Left lung (tissue), 14 donors: ENCODE measurements at places on chromosomes 13 and 19.
A peak's percentile ranks its signal among the peaks of the same experiment; 100 is the strongest.

DNA sequence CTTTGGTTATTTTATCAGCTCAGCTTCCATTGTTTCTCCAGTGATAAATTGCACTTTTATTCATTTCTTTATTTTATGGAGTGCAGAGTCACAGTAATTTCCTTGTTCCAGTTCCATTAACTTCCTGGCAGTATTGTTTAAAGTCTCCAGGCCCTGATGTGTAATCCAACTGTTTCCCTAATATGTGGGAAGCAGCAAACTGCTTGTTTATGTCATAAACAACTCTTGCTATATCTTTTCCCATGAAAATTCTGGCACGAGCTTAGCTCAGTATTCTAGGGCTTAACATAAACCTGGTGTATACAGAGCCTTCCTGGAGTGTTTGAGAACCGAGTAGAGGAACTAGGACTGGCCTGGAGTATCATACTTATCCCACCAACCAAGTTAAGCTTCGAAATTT, 83.5 kb upstream of the ARGLU1 start:
- DNase-seq: peak; percentile 78

- DNase-seq: peak; percentile 80
These were observed 1.8 kb downstream of the PCDH17 start for GRCh38 chr13:57633141-57633949.

DNA sequence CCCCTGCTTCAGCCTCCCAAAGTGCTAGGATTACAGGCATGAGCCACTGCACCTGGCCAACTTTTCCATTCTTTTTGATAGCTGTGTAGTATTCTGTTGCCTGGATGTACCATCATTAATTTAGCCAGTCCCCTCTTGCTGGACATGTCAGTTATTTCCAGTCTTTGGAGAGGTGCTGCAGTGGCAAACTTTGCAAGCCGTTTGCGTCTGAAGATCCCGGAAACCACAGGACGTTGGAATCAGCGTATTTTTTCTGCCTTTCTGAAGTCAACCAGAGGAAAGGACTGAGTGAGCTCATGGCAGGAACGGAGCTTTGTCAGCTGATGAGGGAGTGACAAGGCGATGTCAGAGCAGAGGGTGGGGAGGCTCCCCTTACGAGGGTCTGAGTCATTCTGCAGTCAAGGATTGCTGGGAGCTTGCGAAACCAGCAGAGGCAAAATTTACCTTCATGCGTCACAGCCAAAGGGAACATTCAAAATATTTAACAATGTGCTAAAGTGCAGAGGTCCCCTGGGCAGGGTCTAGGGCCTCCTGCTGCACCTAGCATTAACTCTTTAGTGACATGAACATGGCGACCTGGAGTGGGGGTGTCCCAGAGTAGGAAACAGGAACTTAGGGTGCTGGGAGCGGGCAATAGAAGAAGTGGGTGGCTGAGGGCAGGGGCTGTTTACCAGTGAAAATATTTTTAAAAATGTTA, 5.6 kb downstream of the C5AR1 start:
- DNase-seq: no peak

- DNase-seq: no peak
These were observed 71.8 kb downstream of the SPACA7 start for GRCh38 chr13:112447761-112448603.

DNA sequence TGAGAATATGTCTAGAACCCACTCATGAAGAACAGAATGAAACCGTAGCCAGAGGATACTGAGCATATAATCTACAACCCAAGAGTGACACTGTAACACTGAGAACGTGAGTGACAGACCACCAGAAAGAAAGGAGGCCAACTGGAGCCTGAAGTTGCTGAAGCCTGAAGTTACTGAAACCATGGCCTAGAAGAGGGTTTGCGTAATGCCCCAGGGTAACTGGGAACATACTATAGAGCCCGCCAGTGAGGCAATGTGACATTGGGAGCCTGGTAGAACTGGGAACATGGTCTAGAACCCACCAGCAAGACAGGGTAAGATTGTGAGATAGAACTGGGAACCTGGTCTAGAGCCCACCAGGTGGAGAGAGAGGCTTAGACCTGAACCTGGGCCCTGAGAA, 15.5 kb upstream of the TNFSF14 start:
- no peak for DNase-seq

- no peak for DNase-seq
These were observed 155.2 kb downstream of the DPF1 start for GRCh38 chr19:38068826-38069225.

DNA sequence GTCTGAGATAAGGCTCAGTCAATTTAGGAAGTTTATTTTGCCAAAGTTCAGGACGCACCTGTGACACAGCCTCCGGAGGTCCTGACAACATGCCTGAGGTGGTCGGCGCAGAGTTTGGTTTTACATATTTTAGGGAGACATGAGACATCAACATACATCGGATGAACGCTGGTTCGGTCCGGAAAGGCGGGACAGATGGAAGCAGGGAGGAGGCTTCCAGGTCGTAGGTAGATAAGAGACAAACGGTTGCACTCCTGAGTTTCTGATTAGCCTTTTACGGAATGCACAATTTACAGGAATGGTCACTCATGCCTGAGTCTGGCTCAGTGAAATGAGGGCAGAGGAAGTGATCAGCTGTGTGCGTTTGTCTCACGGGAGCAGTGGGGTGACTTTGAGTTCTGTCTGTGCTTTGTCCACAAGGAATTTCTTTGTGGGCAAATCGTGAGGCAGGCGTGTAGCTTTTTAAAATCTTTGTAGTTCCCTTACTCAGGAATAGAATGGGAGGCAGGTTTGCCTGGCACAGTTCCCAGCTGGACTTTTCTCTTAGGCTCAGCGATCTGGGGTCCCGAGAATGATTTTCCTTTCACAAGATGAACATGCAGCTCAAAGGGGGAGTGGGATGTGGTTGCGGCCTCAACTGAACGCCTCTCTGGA, 36.2 kb downstream of the C13orf46 start:
- DNase-seq: no peak

GRCh38 chr13:28379371-28380083, 115.4 kb downstream of the FLT1 start:
- no peak for DNase-seq

- no peak for DNase-seq
These were observed 21.8 kb upstream of the IGLON5 start for GRCh38 chr19:51289635-51290034.

DNA sequence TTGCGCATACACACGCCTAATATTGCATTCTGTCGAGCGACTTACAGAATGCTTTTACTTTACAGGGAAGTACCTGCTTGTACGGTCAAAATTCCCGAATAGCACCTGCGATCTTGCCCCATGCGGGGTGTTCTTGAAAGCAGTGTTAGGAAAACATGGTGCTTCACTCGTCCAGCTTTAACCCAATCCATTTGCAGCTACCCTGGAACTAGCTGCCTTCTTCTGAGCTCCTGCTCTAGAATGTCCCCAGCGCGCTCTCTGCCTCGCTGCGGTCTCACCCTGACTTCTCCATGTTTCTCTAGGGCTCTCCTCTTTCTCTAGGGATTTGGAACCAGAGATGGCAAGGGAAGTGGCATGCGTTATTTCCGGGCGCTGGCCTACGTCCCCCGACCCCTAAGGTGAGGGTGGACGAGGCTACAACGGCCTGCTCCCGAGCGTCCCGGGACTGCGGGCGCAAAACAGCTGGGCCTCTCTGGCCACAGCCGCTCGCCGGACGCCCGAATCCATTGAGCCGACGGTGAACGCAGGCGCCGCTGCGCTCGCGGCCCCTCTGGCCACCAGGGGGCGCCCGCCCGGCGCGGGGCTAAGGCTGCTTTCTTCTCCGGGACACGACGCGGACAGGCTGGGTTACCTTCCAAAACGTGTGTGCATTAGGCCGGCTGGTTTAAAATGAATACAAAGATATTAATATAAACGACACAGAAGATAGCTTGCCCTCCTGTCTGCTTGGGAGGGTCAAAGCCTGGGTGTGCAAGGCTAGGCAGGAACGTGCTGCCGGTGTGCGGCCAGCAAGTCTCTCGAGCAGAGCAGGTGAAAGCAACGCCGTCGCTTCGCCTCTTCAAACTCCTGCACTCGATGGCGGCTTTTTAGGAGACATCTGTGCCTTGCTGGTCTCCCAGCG, 1.8 kb upstream of the SPRY2 start:
- DNase-seq: peak; percentile 83

DNA sequence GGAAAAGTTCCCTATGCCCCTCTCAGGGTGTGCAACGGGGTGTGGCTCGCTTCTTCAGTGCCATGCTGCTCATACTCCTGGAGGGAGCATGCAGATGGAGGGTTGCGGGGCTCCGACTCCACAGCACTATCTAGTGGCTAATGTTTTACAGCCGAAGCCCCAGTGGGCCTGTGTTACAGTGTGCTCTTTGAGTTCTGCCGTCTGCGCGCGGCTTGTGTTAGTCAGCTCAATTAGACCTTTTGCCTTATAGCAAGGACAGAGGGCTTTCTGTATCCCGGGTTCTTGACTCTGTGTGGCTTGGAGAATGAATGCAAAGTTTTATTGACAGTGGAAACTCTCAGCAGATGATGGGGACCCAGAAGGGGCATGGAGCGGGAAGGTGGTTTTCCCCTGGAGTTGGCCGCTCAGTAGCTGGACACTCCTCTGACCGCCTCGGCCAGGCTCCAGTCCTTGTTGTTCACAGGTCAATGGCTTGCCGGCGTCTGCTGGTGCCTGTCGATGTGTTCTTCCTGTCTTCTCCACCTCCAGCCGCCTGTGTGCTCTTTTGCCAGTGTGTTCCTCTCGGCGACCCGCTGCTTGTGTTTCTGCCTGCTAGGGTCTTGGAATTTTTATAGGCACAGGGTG, 383.4 kb downstream of the LMO7 start:
- peak; percentile 47 for DNase-seq

- DNase-seq: no peak
These were observed 2.8 kb downstream of the S1PR5 start for GRCh38 chr19:10514211-10515145.

DNA sequence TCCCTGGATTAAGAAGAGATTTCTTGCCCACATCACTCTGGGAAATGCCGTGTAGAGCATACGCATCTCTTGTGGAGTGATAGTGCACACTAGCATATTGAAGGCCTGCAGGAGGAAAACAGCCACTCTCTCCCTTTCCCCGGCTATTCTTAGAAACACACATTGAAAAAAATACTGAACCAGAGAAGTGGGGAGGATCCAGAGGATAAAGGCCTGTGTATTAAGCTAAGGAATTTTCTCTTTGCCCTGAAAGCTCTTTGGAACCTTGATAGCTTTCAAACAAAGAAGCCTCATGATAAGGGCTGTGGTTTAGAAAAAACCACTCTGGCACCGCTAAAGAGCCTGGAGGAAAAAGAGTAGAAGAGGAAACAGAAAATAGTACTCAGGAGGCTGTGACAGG, 386.1 kb upstream of the NBEA start:
- no peak for DNase-seq
